ENCODE measurements at places on chromosomes 2 and 18.

DNA sequence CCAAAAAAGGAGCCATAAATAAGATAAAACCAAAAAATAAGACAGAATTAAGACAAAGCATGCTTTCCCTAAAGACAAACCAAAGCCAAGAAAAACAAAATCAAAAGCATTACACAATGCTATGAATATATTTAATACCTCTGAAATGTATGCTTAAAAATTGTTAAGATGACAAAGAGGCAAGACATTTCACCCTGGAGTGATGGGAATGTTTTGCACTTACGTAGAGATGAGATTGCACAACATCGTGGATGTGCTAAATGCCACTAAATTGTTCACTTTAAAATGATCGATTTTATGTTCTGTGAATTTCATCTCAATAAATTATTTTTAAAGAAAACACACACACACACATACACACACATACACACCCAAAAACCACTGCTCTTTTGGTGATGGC is 386.6 kb upstream of the KLHL29 start:
- DNase-seq = no peak

DNA sequence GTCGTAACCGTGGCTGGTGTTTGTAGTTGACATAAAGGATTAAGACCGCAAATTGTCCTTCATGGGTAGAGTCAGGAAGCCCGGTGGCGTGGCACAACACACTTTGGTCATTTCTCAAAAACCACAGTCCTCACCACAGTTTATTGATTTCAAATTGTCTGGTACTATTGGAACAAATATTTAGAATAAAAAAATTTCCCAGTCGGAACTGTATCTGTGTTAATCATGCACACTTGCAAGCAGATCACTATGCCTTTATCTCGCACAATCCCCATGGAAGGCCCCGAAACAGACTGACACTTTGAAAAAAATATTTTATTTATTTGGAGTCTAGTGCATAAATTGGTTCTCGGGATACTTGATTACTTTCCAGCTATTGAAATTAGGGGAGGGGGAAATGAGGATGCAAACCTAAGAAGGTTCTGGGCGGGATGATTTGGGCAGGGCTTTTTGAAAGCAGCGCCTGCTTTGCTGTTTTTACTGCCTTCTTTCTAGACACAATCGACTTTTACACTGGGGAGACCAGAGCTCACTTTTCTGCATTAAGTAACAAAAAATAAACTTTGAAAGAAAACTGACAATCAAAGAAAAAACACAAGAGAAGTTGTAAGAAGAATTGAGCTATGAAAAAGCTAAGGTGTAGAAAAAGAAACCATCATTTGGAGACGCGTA is 15.4 kb upstream of the HOXD1 start:
- DNase-seq = no peak

- DNase-seq = no peak
These were observed 4.1 kb upstream of the LPIN1 start for GRCh38 chr2:11742317-11742701.

GRCh38 chr2:25356088-25356487 is 14.4 kb upstream of the DNMT3A start:
- DNase-seq = no peak

GRCh38 chr2:14881651-14882327 is 249.3 kb downstream of the LRATD1 start:
- no peak for DNase-seq

DNA sequence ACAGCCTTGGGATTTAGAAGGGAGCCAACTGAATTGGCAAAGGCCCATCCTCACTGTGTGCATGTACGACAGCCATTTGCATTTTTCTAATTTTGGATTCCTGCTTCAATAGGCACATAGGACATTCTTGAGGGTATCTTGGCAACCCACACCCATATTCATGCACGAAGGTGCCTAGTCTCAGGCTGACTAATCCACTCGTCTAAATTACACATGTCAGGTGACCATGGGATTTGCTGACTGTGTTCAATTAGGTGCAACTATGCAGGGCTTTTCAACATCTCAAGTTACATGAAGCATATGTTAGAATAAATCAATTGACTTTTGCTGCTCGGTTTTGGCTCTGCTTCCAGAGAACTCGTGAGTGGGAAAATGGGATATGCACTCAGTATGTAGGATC is 249.7 kb downstream of the SP3 start:
- DNase-seq = no peak

DNA sequence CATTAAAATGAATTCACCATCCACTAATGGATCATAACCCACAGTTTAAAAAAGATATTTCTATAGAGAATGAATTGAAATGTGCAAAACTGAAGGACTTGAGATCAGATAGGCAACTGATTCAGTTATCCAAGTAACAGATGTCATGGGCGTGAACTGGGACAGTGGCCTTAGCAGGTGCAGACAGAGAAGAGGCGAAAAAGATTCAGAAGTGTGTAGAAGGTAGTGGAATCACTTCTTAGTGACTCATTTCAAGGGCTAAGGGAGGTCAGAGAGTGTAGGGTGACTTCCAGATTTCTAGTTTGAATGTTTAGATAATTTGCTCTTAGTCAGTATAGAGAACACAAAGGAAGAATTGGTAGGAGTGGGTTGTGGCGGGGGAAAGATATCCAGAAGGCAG is 79.7 kb downstream of the EHBP1 start:
- no peak for DNase-seq

- no peak for DNase-seq
These were observed 77.5 kb downstream of the ACSL3 start for GRCh38 chr2:222938327-222938726.

- no peak for DNase-seq
These were observed 332.7 kb downstream of the CYRIA start for GRCh38 chr2:16332681-16333557.

GRCh38 chr2:206031162-206031784 is 54.7 kb downstream of the INO80D start:
- DNase-seq = no peak

DNA sequence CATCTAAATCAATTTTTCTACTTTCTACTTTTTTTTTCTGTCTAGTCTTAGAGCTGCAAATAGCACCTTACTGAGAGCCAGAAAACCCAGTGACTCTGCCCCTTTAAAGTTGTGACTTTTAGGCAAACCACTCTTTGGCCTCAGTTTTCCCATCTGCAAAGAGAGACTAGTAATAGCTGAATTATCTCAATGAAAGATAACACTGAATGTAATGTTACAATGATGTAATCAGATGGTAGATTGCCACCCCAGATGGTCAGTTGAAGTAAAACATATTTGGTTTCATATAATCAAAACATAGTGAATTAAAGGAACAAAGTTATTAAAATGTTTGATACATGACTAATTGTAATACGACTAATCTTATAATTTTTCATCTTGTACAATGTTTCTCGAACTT is 5.0 kb upstream of the APCDD1 start:
- no peak for DNase-seq

DNA sequence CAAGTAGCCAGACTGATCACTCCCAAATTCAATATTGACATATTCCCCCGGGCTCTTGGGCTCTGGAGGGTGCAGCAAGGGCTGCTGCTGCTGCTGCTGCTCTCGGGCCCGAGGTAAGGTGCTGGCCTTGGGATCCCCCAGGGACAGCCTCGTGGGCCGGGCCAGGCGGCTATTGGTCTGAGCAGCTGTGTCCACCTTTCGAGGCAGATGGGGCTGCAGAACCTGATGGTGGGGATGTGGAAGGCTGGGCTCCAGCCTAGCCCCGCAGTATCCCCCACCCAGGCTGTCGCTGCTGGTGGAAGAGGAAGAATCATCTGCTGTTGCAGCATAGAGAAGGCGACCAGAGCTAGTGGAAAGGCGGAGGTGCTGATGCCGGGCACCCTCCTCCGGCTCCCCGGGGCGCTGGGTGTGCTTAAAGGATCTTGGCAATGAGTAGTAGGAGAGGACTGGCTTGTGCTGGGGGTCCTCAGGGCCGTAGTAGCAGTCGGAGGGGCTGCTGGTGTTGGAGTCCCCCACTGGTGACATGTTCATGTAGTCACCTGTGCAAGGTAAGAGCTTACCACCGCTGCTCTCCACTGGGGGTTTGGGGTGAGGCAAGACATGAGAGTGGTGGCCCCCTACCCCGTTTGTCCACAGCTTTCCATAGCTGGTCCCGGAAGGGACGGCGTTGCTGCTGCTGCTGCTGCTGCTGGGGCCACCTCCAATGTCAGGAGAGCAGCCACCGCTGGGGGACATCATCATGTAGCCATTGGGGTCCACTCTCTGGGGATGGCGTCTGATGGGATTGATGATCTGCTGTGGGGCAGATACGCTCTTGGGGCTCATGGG is 3.4 kb downstream of the IRS1 start:
- DNase-seq = no peak

GRCh38 chr2:155830351-155830750 is 502.2 kb downstream of the NR4A2 start:
- DNase-seq = no peak

DNA sequence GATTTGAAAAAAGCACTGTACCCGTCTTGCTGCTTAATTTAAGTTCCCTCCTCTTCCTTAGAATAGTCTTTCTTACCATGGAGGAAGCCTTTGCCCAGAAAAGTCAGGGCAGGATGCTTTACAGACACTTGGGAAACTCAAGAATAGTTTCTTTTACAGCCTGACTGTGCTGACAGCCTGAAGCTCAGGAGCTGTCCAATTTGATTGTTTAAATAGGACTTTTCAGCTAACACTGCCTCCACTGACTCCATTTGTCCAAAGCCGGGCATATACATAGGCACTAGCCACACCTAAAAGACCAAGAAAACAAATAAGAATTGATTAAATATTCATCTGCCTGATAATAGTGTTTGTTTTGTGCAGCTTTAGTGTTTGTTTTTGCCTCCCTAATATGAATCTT is 110.9 kb upstream of the L3MBTL4 start:
- DNase-seq = no peak

GRCh38 chr2:51490576-51491234 is 458.8 kb upstream of the NRXN1 start:
- no peak for DNase-seq

GRCh38 chr2:23289671-23290070 is 95.3 kb upstream of the KLHL29 start:
- no peak for DNase-seq

DNA sequence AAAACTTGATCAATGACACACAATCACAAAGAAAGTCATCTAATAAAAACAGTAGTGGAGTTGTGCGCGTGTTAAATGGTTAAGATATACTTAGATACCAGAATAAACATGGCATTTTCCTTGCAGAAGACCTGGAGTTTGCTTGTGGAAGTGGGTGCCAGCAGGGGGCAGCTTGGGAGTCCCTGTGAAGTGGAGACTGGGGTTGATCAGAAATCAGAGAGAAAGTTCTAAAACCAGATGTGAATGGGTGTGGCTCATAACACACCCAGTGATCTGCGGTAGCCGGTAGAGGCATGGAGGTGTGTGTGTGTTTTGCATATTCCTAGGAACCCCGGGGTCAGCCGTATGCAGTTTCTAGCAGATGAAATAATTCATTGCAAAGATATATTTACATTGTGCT is 300.1 kb upstream of the TRIB2 start:
- no peak for DNase-seq

- no peak for DNase-seq
These were observed 180.4 kb upstream of the NRXN1 start for GRCh38 chr2:51212374-51212773.

DNA sequence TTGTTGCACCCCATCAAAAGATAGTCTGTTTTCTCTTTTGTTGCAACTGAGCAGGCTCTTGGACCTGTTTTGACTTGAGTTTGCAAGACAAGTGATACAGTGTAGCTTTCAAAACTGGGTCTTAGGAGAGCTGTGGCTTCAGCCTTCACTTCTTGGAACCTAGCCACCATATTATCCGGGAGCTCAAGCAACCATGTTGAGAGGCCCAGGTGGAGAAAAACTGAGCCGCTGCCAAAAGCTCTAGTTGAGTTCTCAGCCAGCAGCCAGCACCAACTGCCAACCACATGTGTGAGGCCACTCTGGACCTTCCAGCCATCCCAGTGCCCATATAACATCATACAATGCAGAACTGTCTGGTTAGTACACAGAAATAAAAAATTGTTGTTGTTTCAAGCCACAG is 5.4 kb downstream of the CACNB4 start:
- DNase-seq = no peak

DNA sequence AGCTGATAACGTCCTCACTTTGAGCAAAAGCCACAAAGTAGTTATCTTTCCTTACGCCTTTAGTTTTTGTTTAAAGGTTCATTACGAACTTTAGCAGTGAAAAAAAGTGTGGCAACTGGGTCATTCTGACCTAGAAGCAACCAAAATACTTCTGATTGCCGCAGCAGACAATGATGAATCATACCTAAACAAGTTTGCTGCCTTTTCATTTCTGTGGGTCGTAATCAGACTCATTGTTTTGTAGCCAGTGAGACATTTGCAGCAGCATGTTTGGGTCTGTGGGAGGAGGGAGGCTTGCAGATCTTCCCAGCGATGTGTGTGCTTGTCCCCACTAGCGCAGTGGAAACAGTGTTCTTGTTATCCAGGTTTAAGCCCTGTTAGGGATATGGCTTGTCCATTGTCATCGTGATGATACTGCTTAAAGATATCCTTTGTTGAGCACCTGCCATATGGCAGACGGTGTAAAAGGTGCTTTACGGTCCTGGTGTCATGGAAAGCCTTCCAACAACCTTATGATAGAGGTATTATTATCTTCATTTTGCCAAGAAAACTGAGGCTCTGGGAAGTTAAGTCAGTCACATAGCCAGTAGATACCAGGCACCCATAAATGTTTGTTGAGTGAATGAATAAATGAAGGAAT is 1.3 kb upstream of the GREB1 start:
- no peak for DNase-seq

- DNase-seq = no peak
These were observed 129.0 kb downstream of the RND3 start for GRCh38 chr2:150358468-150358807.

DNA sequence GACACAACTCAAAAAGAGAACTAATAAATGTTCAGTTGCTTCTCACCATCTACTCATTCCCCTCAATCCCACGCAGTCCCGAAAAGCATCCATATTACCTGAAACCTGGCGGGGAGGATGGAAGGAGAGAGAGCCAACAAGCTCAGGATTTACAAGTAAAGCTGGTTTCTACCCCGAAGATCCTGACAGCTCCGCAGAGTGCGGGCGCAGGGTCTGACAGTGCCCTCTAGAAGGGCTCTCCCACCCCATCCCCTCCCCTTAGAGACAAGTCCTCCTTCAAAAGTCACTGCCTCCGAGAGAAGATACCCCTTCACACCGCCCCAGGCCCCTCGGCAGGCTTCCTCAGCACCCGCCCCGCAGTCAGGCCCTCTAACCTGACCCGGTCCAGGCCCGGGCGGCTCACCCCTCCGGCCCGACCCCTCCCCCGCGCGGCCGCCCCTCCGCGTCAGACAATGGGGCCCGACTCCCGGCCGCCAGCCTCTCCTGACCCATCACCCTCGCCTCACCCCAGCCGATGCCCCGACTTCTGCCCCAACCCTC is 550 bp downstream of the RAB1A start:
- DNase-seq = no peak

- DNase-seq = no peak
These were observed 10.5 kb upstream of the FAM124B start for GRCh38 chr2:224412141-224413015.

DNA sequence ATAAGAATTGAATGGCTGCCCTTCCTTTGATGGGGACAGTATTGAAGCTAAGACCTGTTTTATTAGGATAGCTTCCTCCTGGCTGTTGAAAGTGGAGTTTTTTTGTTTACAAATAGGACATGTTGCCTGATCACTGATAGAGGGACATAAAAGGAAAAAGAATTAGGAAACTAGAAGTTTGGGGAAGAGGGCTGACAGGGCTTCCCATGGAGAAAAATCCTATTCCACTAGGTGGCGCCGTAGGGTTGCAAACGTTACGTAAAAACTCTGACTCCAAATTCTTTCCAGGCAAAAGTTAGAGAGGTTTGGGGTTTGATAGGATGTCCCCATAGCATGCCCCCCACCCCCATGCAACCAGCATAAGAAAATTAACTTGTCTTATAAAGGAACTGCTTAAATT is 11.1 kb upstream of the RBFA start:
- no peak for DNase-seq

Measured in esophagus squamous epithelium (tissue), 5 donors.